SHP77 (cell line): ENCODE measurements at places on chromosomes 3 and 15.

DNA sequence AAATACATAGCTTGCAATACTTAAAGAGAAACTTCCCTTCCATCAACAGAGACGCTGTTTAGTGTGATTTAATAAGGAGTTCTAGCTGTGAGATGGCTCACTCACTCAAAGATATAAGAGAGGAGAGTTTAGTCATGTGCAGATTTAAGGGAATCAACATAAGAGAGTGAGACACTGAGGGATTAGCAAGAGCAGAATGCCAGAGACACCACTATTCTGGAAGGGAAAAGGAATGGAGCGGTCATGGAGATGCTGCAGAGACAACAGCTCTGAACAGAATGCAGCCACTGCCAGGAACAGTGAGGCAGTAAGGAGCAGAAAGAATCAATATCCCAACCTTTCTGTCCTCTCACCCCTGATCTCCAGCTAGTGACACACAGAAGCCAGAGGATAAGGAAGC is 248.8 kb downstream of the MBNL1 start:
- no peak for DNase-seq

GRCh38 chr15:39113741-39114140 is 467.1 kb upstream of the THBS1 start:
- DNase-seq: no peak

DNA sequence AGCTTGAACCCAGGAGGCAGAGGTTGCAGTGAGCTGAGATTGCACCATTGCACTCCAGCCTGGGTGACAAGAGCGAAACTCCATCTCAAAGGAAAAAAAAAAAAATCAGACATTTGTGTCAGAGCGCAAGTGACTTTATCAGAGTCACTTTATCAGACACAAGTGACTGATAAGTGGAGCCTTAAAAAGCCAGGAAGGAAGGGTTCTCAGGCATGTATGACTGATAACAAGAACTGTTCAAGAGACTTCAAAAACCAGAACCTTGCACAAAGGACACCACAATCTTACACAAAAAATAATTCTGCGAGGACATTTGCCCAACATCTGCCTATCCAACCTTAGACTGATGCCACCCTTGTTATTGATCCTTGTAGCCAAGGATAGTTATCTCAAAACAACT is 13.3 kb upstream of the CFAP44 start:
- DNase-seq: no peak

DNA sequence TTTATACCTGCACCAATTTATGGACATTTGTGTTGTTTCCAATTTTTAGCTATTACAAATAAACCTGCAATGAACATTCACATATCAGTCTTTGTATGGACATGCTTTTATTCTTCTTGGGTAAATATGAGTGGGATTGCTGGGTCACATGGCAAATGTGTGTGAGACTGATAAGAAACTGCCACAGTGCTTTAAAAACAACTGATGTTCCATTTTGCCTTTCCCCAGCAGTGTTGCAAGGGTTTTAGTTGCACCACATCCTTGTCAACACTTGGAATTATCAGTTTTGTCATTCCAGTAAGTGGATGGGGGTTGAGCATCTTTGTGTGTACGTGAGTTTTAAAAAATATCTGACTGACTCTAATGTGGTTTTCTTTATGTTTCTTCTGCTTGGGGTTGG is 191.2 kb downstream of the PLCL2 start:
- DNase-seq: no peak

DNA sequence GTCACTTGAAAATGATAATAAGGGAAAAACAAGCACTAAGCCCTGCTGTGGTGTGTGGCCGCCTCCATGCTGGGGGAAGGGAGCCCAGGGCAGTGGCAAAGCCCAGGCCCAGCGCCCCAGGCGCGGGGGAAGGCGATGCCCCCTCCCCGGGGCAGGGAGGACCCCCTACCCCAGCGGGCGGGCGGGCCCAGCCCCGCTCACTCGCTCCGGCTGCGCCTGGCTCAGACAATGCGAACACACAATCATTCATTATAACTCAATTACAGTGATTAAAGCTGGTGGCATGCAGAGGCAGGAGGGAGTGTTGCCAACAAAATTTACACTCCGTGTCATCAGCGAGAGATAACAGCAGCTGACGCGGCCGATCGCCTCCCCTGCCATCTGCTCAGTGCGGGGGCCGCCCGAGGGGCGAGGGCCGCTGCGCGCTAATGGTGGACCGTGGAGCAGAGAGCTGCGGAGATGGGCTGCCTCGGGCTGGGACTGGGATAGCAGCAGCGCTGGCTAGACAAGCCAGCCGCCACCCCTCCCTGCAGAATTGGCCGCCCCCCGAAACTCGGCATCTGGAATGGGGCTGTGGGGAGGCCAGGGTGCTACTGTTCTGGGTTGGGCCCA is 64.1 kb downstream of the TLE3 start:
- DNase-seq: no peak

DNA sequence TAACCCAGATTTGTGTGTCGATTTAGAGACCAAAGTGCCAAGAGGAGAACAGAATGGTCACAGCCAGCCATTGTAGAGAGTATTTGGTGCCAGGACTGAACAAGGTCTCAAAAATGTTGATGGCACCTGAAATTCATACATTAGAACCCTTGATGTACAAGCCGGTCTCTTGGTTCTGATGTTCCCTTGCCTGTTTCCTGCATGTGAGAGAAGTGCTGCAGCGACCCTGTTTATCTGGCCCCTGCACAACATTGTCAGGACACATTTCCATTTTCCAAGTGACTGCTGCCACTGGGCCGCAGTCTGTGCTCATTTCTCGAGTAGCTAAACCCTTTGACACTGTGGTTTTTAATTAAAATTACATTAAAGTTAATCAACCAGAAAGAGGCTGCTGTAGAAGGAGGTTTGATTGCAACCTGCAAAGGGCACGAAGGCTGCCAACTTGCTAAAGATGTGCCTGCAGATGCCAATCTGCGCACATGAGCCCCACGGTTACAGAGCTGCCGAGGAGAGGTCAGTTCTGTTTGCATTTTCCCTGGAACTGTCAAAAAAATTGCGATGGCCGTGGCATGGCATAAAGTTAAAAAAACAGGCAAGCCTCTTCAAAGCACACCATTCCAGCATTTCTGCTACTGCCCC is 136.4 kb upstream of the CMC1 start:
- DNase-seq: no peak

DNA sequence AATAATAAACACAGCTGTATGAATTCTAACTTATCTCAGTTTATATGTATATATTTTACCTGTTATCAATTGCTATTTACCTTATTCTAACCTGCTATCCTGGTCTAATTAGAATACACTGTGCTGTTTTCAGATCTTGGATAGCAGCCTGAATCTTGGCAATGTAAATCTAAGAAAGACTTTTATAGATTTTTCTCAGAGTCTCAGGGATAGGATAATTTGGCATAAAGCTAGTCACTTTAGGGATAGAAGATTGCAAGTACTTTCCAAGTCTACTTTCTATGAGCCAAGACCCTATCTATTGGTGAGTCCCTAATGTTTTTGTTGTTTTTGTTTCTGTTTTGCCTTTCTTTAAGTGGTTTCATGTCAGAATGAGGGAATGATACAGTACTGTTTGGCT is 695.7 kb downstream of the NAALADL2 start:
- no peak for DNase-seq

- DNase-seq: no peak
Observed at GRCh38 chr3:4768521-4768920, 210.7 kb upstream of the BHLHE40 start.
